ENCODE measurements at places on chromosomes 11 and 22.
A peak's percentile ranks its signal among the peaks of the same experiment; 100 is the strongest.

GRCh38 chr11:14308897-14309387, 50.0 kb downstream of the RRAS2 start:
- no peak for DNase-seq

GRCh38 chr22:37672920-37673455, 2.4 kb upstream of the LGALS1 start:
- no peak for DNase-seq

DNA sequence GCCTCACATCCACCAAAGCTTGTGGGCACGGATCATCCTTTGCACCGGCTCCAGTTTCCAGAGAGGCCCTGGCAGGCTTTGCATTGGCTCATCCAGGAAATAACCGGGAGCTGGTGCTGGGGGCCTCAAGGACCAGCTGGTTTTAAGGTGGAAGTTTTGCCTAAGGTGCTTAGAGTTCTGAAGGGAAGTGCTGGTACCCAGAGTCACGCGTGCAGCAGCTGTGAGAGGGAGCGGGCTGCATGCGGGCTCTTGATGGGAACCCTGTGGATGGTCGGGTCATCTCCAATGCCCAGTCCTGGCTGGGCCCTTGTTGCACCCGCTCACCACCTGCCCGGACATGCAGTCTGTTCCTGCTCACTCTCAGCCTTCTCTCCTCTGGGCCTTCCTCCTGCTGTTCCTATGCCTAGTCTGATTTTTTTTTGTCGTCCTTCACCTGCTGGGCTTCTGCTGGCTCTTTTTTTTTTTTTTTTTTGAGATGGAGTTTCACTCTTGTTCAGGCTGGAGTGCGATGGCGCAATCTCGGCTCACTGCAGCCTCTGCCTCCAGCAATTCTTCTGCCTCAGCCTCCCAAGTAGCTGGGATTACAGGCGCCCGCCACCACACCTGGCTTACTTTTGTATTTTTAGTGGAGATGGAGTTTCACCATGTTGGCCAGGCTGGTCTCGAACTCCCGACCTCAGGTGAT, 24.0 kb upstream of the PRR5 start:
- DNase-seq, result no peak

DNA sequence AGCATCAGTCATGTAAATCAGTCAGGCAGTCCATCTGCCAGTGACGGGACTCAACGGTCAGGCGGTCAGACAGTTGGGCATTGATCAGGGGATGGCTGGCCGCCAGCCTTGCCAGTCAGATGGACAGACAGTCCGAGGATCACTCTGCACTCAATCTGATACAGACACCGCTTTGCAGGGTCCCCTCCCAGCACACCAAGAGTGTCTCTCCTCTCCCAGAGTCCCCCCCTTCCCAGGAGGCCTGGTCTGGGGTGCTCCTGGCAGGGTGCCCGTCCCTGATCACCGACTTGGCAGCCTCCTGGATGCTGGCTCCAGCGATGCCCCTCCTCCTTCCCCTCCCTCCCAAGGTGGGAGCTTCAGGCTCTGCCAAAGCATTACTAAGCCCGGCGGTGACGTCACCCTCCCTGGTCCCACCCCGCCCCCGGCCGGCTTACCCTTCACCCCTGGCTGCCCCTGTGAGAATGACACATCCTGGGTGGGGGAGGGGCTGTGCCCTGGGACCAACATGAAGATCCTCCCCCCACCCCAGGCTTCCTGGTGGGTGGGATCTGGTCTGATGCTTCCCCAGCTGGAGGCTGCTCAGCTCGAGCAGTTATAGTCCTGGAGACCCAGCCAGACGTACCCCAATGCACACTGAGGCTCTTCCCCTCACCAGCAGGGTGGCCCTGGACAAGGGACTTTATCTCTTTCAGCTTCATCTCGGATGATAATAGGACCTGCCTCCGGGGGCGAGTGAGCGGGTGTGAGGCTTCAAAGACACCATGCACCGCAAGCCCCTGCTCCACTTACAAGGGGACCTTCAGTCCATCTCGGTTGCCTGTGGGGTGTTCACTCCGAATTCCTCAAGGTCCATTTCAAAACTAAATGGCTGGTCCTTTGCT, 69.2 kb downstream of the CD82 start:
- DNase-seq, result peak; percentile 51

GRCh38 chr11:2805388-2806056, 80.1 kb downstream of the CDKN1C start:
- no peak for DNase-seq

DNA sequence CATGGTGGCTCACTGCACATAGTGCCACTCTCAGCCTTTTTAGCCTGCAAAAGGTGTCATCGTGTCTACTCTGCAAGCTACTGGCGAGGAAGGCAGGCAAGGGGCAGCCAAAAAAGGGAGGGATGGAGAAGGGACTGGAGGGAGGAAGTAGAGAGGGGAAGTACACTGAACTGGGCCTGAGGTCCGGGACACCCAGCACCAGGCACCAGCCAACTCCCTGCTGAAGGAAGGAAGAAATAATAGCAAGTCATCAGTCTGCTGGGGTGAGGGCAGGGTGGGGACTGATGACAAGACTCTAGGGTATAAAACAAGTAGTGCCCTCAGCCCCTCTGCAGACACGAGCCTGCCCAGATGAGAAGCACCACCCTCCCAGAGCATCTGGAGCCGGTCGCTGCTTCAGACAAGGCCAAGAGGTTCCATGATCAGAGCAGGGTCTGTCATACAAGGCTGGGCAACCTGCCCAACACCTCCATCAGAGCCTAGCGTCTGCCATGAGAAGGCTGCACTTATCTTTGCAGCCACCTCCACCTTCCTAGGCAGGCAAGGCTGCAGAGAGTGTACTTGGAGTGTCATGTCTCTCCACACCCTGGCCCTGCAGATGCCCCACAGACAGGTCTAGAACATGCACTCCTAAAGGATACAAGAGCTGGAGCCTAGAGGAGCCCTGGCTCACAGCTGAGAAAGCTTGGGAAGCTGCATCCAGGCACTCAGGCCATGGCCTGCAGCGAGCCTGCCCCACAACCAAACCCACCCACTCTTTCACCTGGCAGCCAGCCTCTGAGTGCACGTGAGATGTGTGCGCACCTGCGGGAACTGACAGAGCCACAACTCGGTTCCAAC, 9.0 kb upstream of the COMT start:
- DNase-seq, result no peak

DNA sequence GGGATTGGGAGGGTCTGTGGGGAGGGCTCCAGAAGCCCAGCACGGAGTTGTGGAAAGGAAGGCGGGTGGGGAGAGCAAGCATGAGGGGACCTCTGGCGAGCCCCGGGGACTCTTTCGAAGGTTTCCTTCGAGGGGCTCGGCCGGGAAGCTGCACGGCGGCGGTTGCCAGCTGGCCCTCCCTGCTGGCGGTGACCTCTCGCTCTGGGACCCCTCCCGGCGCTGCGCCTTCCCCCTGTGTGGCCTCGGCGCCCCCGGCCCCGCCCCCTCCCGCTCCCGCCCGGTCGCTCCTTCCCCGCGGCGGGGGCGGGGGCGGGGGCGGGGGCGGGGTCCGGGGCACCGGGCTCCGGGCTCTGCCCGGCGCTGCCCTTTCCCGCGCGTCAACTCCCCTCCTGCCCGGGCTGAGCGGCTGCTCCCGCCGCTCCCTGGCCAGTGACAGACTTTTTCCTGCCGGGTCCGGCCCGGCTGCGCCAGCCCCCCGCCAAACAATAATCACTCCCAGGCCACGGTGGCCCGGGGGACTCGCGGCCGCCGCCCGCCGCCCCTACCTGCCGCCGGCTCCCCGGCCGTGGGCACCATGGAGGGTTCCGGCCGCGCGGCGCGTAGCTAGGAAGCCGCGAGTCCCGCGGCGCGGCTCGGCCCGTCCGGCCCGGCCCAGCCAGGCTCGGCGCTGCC, 941 bp downstream of the CLCF1 start:
- DNase-seq, result peak; percentile 72

- peak; percentile 17 for DNase-seq
Observed at GRCh38 chr11:10457901-10458300, 2.8 kb downstream of the AMPD3 start.

DNA sequence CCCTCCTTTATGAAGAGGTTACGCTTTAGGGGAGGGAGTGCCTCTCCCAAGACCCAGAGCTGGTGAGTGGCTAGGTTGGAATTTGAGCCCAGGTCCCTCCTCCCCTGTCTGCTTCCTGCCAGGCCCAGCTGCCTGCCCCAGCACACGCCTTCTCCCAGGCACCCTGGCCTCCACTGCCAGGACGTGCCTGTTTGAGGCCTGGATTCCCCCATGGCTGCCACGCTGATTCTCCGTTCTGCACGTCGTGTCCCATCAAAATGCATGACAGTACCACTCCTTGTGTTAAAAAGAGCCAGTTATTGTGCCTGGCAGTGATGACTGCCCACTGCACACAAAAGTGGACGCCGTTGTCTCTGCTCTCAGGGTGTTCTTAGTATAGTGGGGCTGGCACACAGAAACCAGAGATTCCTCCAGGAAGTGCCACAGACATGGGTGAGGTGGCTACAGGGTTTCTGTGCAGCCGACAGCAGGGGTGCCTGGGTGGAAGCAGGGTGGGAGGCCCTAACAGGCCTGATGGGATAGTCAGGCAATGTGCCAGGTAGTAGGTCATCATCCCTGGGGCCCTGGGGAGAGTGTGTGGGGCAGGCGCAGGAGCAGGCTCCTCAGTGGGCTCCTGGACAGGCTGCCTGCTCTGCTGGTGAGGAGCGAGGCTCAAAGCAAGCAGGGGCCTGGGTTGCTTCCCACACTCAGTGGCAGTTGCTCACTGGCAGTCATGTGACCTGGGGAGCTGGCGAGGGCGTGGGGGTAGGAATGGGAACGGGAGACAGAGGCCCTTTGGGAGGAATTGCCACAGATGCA, 24.2 kb downstream of the MED15 start:
- DNase-seq, result no peak

DNA sequence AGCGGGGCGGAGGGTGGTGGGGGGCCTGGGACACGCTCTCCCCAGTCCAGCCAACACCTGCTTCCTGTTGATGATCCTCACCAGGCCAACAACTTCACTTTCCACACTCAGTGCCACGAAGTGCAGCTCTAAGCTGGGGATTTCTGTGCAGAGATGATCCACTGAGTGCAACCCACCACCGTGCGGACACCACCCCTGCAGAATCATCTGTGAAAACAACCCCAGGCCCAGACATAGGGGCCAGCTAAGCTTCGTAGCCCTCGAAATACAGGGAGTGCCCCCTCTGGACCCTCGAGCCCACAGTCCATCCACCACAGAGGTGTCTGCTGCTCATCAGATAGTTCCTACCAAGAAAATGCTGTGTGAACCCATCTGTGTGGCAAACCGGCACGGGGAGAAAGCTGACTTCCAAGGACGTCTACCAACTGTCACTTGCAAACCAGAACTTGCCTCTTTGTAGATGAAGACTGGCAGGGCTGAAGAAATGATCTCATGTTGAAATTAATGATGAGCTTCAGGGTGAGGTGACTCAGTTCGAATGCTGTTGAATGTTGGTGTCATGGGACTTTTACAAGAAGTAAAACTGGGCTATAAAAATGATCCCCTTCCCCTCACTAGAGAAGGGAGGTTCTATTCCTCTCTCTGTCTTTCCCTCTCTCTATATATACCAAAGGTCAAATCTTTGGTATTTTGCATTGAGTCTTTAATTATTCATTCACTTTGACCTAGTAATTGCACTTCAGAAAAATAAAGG, 73.4 kb downstream of the MYEOV start:
- DNase-seq, result peak; percentile 49

DNA sequence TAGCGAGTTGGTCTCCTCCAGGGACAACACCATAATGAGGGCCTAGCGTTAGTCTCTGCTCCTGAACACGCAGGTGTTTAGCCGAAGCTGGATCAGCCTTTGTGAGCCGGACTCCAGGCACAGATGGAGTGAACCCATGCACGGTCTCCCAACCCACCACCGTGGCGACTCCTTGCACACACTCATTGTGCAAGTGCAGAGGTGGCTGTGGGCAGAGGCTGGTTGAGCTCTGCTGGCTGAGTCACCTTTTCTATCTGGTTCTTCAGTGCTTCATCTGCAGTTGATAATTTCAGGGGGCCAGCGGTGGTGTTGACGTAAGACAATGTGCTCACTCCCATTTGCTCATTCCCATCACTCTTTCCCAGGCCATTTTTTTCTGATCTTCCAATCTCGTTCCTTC, 72.1 kb upstream of the SLC22A12 start:
- peak; percentile 58 for DNase-seq

All from NB4 (cell line).